ENCODE measurements at places on chromosomes 2 and 18.

DNA sequence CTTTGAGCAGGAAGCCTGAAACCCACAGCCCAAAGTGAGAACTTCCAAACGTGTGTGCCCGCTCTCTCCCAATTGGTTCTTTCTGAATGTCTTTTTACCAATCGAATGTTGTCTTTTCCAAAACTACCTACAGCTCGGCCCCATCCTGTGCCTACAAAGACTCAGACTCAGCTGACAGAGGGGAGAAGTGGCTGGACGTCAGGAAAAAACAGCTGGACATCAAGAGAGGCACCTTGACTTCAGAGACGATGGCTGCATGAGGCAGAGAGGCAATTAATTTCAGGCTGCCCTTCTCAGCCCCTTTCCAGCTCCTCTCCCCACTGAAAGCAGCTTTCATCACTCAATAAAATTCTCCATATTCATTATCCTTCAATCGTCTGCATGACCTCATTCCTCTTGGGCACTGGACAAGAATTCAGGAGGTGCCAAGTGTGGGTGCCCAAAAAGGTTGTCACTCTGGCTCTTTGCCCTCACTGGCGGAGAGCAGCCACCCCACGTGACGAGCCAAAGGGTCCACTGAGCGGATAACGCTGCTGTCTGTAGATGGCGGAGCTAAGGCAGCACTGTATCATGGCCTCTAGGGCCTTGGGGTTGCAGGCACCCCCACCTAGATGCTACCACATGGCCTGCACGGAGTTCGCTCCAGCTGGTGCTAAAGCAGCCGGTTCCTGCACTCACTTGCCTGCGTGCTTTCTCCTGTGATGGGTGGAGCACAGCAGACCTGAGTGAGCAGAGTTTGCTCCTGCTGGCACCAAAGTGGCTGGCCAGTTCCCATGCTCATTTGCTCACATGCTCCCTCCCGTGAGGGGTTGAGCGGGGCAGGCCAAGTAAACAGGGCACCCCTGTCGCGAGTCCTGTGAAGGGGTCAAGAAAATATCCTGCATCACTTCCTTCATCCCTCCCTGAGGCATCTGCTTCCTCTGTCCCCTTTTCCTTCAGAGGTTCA lies 37.9 kb downstream of the FAM210A start:
- no peak for DNase-seq

DNA sequence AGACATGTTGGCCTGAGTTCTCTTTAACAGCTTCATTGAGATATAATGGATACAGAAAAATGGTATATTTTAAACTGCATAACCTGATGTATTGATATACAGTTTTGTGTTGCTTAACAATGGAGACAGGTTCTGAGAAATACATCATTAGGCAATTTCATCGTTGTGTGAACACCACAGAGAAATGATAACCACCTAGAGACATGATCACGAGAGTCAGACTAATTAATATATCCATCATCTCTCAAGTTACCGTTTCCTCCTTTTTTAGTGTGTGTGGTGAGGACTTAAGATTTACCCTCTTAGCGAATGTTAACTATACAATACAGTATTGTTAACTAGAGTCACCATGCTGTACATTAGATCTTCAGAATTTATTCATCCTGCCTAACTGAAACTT lies 178.1 kb downstream of the FMNL2 start:
- DNase-seq: no peak

GRCh38 chr2:109455731-109456691 lies 157.8 kb downstream of the SEPTIN10 start:
- DNase-seq: no peak

DNA sequence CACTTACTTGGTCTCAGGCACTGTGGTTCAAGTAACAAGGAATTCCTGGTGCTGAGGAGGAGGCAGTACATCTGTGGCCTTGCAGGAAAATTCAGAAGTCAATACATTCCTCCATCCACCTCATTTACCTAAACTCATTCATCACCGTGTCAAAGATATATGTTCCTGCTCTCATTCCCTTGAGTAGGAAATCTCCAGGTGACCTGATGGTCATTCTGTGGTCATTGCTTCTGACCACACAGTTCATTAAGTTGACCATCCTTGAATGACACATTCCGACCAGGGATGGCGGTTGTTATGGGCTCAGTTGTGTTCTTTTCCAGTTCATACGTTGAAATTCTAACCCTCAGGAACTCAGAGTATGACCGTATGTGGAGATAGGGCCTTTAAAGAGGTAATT lies 2.1 kb upstream of the STK17B start:
- DNase-seq: no peak

- DNase-seq: no peak
Observed at GRCh38 chr2:40666398-40666797, 214.5 kb upstream of the SLC8A1 start.

GRCh38 chr18:23239885-23240608 lies 104.8 kb downstream of the CABLES1 start:
- no peak for DNase-seq

- DNase-seq: no peak
Observed at GRCh38 chr2:39779341-39779851, 338 bp upstream of the THUMPD2 start.

DNA sequence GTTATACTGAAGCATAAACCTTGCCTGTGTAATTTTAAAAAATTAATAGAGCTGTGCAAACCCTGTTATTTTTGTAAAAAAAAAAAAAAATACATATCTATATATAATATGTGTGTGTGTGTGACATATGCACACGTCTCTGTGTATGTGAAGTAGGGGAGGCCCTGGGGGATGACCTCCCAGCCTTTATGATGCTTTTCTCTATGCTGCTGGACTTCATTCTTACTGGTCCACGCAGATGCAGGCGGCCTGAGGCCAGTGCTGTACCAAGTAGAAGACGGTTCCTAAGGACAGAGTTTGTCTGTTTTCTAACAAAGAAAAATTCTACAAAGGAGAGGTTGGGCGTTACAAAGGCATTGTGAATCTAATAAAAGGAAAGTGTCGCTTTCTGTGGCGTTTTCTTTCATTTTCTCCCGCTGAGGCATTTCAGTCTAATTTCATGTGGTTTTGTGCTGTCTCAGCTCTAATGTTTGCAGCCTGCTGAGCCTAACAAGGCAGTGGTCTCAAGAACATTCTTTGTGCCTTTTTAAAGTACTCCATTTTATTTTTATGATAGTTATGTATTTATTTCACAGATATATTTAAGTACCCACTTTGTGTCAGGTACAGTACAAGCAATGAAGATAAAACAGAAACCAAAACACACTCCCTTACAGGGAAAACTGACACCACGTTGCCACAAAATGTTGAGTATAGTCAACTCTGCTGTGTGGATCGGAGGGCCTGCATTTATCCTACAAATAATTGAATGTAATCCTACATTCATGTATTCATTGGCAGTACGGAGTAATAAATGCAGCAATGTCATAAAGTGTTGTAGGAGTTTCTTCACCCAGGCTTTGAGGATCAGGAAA lies 118.0 kb downstream of the RAB3GAP1 start:
- DNase-seq: no peak

DNA sequence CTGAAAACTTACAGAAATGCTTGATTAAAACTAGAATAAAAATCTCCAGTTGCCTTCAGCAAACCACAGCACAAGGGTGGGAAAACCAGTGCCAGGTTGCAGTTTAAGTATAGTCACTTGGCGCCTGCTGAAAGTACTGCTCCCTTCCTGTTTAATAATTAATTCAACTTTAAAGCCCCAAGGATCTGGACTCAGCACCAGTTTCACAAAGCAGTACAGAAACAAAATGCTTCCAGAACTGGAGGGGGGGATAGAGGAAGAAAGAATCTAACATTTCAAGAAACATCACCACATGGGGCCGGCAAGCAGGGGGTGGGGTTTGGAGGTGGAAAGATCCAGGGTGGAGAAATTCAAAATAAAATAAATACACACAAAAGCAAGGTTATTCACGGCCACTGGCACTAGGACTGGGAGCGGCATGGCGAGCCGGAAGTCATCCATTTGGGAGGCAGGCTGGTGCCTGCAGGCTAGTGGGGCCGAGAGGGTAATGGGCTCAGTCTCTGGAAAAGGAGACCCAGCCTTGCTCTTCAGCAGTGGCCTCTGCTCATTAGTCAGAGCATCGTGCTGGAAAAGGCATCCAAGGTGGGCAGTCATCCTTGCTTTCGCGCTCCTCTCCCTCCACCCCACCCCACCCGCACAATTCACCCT lies 85.8 kb downstream of the POU3F3 start:
- DNase-seq: no peak

DNA sequence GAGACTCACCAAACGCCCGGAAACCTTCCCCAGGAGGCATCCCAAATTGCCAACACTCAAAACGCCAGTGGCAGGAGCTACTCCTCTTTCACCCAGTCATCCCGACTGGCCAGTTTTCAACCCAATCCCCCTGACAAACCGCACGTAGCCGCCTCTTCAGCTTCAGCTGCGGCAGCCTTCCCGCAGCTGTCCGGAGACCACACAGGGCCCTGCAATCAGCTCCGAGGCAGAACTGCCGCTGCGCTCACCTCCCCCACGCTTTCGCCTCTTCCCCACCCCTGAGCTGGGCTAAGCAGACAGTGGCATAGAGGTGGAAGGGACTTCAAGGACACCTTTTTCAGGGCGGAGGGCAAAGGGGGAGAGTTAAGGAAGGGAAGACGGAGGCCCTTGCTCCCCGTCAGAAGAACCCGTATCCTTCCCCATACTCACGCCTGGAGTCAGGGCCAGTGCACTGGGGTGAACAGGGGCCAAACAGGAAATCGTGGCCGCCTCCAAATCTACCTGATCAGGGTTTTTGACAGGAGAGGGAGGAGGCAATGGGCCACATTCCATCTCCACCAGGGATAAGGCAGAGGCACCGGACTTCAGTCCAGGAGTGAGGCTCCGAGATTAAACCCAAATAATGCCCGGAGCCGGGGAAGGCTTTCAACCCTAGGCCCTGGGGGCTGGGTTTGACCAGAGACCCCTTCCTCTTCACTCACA lies 16.9 kb downstream of the CYP26B1 start:
- no peak for DNase-seq

DNA sequence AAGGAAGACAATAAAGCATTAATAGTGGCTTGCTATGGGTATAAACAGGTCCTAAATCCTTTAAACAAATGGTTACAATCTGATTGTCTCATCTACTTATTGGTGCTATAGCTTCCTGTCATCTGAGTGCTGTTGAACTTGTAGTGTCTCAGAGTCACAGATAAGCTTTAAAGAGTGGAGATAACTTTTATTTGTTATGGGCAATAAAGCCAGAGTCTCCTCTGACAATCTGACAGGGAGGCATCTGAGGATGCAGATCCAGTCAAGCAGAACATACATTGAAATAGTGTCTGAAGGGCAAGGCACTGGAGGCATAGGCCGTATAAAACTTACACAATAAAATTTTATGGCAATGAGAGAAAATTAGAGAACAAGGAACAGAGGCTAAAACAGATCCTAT lies 1132.4 kb upstream of the CDH2 start:
- no peak for DNase-seq

- DNase-seq: no peak
Observed at GRCh38 chr18:2089396-2089795, 481.9 kb downstream of the METTL4 start.

GRCh38 chr2:38405917-38406596 lies 29.0 kb upstream of the ATL2 start:
- no peak for DNase-seq

GRCh38 chr18:63320975-63321265 lies 1.4 kb upstream of the BCL2 start:
- DNase-seq: no peak

GRCh38 chr18:75491361-75491760 lies 63.9 kb upstream of the SMIM21 start:
- DNase-seq: no peak

DNA sequence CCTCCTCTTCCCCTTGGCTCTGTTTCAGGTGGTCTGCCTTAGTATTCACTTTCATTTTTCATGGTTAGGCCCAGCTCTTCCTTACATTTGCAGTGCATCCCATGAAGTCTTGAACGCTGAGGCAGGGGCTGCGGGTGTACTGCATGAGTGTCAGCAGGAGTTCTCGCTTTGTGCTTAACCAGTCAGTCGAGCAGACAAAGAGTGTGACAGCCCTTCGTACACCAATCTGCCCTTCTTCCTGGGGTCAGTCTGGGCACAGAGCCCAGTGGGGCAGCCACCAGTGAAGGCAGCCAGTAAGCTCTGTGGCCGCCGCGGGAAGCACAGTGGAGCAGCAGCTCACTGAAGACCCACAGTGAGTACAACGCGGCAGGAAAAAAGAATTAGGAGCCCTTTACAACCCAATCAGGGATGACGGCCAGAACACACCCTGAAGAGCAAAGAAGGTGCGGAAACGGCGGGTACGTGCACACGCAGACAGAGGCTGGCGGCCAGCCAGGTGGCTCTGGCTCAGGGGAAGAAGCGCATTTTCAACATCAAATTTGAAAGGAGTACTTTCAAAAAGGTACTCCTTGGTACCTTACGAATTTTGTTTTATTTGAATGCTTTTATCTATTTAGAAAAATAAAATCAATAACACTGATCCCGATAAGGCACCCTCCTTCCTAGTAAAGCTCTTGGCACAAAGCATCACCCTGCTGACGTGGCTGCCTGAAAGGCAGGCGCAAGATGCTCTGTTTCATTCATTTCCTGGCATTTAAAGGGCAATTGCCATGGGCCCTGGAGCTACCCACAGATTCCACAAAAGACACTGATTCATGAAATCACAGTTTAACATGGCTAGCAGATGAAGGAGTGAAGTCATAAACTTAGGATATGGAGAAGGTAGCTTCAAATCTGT lies 47.0 kb upstream of the SEMA4C start:
- no peak for DNase-seq

GRCh38 chr18:47981320-47981719 lies 50.9 kb upstream of the SMAD2 start:
- no peak for DNase-seq

- no peak for DNase-seq
Observed at GRCh38 chr2:43345872-43346271, 119.5 kb upstream of the ZFP36L2 start.

DNA sequence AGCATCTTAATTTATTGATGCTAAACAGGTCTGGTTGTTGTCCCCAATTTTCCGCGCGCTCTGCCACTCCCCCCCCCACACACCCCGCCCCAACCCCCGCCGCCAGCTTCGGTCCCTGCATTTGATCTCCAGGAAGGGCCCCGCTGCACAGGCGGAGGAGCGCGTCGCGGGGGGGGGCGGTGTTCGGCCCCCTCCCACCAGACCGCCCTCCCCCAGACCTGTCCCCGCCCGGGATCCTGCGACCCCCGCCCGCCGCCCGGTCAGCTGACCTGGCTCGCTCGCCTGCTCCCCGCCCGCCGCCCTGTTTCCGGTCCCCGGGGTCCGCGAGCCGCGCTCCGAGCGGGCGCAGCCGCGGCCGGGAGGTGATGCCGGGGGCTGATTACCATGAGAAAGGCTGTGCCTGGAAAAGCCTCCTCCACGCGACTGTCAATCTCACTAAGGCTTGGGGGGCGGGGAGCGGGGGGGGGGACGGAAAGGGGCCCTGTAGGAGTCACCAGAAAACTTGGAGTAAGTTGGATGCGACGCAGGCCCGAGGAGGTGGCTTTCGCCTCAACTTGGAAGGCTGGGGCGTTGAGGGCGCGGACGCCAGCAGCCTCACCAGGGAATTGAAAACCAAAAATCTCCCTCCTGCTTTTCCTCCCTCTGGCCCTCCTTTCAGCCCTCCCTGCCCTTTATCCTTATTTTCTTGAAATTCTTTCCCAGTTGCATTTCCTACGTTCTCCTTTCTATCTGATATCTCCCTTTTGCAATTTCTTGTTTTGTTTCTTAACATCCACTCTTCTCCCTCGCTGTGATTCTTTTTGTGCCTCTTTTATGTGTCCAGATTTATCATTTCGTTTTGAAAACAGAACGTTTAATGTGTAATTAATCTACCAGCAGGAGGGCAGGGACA lies 4.4 kb upstream of the ZEB2 start:
- DNase-seq: no peak

- DNase-seq: no peak
Observed at GRCh38 chr2:151855111-151855510, 26.9 kb upstream of the ARL5A start.

- no peak for DNase-seq
Observed at GRCh38 chr2:118464546-118465265, 376.4 kb downstream of the INSIG2 start.

Measured in stimulated activated CD8-positive, alpha-beta memory T cell treated with anti-CD3 and anti-CD28 coated beads, Interleukin-15, amount 100 ng/mL, for 48 hours (primary cell).